ENCODE measurements at places on chromosomes 6 and 20.

DNA sequence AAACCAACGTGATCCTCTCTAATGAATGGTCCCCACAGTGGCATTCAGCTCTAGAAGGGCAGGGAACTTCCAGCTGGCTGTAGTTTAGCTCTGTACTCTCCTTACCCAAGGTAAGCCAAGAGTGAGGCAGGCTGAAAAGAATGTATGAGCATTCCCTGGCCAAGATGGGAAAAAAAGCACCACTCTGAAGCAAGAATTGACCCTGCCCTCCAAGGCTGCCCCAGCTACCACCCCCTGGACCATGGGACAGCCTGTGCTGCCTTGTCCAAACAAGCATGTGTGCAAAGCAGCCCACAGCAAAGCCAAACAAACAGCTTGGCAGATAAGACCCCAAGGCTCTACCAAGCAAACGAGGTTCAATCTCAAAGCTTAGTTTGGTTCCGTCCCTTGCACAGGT, 73.9 kb downstream of the GFOD1 start:
- no peak for DNase-seq

GRCh38 chr6:45462190-45463134, 84.7 kb upstream of the SUPT3H start:
- no peak for DNase-seq

- DNase-seq = no peak
These were observed 2.2 kb downstream of the HIVEP2 start for GRCh38 chr6:142942805-142943227.

GRCh38 chr20:20411402-20411801, 43.5 kb downstream of the INSM1 start:
- no peak for DNase-seq

DNA sequence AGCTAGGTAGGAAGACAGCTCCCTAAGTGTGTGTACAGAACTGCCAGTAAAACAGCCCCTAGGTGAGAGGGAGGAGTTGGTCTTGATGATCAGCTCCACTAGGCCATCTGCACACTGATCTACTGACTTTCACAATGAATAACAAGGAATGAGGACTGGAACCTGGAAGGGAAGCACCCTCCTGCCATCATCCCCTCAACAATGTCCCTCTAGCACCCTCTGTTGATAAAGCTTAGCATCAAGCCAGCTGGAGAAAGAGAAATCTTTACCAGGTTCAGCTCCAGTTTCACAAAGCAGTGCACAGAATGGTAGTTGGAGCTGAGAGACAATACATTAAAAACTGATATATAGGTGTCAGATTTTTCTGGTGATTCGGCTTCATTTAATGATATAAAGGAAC, 57.2 kb upstream of the IRAK1BP1 start:
- DNase-seq = no peak

GRCh38 chr20:62736407-62737071, 27.9 kb downstream of the NTSR1 start:
- no peak for DNase-seq

GRCh38 chr20:31698803-31699718, 23.6 kb downstream of the BCL2L1 start:
- no peak for DNase-seq

GRCh38 chr6:117514655-117515054, 32.2 kb downstream of the DCBLD1 start:
- DNase-seq = no peak

GRCh38 chr6:116355796-116356195, 15.0 kb upstream of the DSE start:
- no peak for DNase-seq

GRCh38 chr20:309306-309840, 12.0 kb downstream of the ZCCHC3 start:
- no peak for DNase-seq

- no peak for DNase-seq
These were observed 22.7 kb upstream of the TGM6 start for GRCh38 chr20:2358006-2358405.

DNA sequence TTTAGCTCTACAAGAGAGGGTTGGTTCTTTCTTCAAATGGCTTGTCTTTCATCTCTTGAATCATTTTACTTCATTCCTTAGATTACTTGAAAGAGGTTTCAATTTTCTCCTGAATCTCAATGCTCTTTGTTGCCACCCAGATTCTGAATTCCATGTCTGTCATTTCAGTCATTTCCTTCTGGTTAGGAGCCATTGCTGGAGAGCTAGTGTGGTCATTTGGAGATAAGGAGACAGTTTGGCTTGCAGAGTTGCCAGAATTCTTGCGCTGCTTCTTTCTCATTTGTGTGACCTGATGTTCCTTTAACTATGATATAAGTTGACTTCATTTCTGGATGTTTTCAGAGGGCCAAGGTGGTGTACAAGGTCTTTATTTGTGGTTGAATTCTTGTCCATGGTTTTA, 157.8 kb downstream of the SLC22A3 start:
- DNase-seq = no peak

DNA sequence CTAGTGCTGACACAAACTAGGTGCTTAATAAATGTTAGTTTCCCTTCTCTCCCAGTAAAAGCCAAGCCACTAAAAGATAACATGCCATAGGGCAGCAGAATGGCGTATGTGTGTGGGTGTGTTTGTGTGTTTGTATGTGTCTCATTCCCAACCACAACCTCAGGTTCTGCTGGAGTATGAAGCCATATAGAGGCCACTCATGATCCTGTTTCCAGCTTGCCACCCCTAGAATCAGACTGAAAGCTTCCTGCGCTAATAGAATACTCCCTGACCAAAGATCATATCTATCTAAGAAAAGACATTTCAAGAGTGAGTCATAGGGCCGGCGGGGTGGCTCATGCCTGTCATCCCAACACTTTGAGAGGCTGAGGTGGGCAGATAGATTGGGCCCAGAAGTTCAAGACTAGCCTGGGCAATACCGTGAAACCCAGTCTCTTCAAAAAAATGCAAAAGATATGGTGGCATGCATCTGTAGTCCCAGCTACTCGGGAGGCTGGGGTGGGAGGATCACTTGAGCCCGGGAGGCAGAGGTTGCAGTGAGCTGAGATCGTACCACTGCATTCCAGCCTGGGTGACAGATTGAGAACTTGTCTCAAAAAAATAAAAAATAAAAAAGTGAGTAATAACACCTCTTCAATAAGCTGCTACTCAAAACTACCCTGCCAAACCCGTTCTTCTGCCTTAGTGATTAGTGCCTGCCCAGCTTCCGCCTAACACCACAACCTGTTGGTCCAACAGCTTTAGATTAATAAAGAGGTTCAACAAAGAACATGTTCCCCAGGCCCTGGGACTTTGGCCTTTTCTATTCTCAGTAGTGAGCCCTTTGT, 11.8 kb upstream of the SNRPC start:
- no peak for DNase-seq

GRCh38 chr6:139570166-139570565, 195.7 kb upstream of the CITED2 start:
- no peak for DNase-seq

DNA sequence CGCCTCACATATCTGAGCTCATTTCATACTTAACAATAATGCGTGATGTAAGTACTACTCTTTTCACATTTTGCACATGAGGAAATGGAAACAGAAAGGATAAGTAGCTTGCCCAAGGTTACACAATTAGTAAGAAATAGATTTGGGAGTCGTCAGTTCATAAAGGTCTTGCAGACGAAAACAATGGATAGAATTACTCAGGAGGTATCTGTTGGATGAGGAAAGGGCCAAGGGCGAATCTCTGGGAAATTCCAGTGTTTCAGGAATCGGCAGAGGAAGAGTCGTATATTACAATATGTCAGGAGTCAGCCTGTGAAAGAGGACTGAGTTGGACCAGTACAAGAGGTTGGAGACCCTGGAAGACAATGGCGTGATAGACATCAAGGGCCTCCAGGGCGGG, 12.8 kb upstream of the EDN1 start:
- DNase-seq = no peak

- no peak for DNase-seq
These were observed 112.2 kb downstream of the LRFN2 start for GRCh38 chr6:40474937-40475336.

GRCh38 chr6:36241728-36242127, 28.1 kb upstream of the PNPLA1 start:
- no peak for DNase-seq

DNA sequence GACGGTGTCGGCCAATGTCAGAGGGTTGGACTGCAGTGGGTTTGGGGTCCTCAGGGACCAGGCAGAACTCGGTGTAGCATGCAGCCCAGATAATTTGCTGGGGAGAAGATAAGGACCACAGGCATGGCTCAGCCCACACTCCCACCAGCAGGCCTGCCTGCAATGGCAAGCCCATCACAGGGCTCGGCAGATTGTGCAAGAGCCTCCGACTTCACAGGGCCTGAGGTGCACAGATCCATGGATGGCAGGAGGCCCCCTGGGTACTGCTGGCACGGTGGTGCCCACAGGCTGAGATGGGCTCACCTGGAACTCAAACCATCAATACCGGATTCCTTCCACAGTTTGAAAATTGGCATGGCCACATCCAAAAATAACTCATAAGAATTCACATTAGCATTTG, 180.3 kb downstream of the TTLL2 start:
- no peak for DNase-seq

DNA sequence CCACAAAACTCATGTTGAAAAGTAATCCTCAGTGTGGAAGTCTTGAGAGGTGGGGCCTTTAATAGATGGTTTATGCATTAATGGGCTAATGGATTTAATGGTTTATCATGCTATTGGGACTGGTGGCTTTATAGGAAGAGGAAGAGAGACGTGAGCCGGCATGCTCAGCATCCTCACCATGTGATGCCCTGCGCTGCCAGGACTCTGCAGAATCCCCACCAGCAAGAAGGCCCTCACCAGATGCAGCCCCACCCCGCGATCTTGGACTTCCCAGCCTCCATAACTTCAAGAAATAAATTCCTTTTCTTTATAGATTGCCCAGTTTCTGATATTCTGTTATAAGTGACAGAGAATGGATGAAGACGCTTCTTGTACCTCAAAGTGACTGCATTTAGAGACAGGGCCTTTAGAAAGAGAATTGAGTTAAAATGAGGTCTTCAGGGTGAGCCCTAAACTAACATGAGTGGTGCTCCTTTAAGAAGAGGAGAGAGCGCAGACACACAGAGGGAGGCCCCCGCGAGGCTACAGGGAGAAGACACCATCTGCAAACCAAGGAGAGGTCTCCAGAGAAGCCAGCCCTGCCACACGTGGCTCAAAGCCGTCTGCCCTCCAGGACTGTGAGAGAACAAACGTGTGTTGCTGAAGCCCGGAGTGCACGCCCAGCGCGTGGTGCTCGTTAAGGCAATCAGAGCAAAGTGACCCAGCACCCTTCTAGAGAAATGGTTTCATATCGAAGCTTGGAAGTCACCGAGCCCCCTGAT, 56.9 kb downstream of the IRF4 start:
- no peak for DNase-seq

- peak; percentile 28 for DNase-seq
These were observed 31.6 kb upstream of the NOTCH4 start for GRCh38 chr6:32255199-32256153.

DNA sequence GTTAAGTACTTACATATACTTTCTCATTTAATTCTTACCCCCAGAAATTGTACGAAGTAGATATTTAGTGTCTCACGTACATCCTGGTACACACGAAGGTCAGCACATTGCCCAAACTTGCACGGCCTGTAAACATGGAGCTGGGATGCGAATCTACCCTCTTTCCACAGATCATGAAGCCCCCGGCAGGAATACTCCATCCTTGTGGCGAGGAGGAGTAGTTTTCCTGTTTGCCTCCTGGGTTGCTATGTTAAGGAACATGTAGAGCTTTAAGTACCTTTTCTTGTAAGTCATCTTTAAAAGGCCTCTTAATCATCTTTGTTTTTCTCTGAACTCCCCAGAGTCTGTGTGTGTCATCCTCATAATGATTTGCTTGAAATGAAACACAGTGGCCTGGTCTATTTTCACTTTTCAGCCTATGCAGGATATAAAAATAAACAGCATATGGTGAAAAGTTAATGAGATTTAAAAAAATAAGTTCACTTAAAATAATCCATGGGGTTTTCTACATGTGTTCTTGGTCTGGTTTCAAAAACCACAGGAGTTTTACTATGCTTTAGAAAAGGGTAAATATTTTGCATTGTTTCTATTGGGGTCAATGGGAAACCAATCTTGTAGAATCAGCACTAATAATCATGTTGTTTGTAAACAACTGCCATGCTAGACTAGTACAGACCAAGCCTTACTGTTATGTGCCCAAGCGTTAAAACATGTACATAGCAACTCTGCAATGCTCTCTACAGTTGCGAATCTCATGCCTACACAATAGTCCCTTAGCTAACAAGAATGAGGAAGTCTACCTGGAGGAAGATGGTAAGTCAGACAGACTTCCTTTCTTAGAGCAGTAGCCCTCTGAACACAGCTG, 9.3 kb upstream of the ARID1B start:
- no peak for DNase-seq

Measured in CD4-positive, alpha-beta T cell (primary cell).